ENCODE measurements at places on chromosomes 13 and 19.

GRCh38 chr19:6227156-6227935 lies 52.4 kb downstream of the MLLT1 start:
- no peak for DNase-seq

DNA sequence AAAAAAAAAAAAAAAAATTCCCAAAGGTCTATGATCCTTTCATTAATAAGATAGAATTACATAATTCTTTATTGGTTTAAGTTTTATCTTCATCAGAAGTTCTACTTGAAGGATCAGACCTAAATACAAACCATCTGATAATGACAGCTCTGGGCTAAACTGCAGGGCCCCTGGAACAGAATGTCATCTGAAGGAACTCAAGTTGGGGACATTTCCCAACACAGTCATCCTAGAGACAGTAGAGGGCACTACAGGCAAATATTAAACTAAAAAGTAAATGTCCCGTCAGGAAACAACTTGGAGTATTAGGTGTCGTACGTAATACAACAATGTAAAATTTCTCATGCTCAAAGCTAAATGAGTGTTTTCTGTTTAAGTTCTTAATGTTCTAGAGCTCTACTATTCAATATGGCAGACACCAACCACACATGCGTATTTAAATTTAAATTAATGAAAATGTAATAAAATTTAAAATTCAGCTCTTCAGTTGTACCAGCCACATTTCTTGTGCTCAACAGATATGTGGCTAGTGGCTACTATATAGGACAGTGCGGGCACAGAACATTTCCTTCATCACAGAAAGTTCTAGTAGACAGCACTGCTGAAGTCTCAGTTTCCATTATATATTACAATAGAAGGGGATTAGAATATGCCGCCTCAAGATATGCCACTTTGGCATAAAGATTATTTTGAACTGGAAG lies 21.8 kb upstream of the NAXD start:
- no peak for DNase-seq

DNA sequence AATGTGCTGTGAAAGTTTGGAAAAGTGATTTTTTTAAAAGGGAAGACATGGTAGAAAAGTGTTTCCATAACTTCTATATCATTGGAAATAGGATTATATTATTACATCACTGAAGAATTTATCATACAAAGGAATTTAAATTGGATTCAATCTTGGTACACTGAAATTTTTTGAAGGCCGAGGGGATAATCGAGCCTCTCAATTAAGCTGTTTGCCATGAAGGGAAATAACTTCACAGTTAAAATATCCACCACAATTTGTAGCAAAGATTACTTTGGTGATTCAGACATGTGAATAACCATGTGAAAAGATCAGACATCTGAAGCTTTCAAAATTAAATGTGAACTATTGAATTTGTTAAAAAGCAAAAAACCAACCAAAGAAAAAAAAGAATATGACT lies 215.3 kb downstream of the KLF5 start:
- no peak for DNase-seq

GRCh38 chr19:6070720-6071485 lies 39.4 kb downstream of the RFX2 start:
- no peak for DNase-seq

GRCh38 chr19:54029930-54030490 lies 33.7 kb downstream of the VSTM1 start:
- DNase-seq = peak; percentile 76

DNA sequence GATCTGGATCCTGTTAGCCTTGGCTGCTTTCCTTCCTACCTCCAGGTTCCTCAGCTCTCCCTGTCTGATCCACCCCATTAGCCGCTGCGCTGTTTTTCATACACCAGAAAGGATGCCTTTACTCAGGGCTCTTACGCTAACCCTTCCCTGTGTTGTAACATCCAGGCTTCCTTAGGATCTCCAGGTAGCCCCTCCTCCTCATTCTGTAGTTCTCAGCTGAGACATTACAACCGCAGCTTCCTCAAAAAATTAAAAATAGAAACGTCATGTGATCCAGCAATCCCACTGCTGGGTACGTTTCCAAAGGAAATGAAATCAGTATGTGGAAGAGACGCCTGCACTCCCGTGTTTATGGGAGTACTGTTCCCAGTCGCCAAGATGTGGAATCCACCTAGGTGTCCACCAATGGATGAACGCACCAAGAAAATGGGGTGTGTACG lies 18.4 kb upstream of the MYADM start:
- no peak for DNase-seq

DNA sequence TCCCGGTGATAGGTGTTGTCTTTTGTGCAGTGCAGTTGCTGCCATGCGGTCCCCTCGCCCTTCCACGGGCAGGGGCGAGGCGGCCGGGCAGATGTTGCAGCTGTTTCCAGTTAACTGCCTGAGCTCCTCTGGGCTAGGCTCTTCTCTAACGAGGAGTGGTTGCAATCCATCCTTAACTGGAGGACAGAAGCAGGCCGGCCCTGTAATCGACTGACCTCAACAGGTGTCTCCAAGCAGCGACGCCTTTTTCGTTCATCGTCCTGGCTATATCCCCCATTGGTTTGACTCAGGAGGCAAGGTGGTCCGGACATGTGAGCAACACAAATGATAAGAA lies 1.9 kb upstream of the TSC22D1 start:
- DNase-seq = no peak

GRCh38 chr19:48813123-48813913 lies 2.5 kb upstream of the BCAT2 start:
- DNase-seq = no peak

DNA sequence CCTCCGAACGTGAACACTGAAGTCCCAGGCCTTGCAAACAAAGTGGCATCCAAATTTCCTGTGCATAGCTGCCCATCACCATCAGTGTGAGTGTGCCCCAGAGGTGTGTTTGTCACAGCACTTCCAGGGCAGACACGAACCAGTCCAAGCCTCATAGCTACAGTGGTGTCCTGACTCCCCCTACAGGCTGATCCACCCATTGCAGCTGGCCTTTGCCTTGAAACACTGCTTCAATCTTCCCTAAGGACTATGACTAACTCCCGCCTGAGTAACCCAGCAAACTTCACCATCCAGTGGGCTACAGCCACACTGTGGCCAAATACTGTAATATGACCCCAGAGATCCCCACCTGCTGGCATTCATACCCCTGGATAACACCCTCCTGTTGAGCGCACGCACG lies 3.9 kb downstream of the ZNF266 start:
- DNase-seq = peak; percentile 36

DNA sequence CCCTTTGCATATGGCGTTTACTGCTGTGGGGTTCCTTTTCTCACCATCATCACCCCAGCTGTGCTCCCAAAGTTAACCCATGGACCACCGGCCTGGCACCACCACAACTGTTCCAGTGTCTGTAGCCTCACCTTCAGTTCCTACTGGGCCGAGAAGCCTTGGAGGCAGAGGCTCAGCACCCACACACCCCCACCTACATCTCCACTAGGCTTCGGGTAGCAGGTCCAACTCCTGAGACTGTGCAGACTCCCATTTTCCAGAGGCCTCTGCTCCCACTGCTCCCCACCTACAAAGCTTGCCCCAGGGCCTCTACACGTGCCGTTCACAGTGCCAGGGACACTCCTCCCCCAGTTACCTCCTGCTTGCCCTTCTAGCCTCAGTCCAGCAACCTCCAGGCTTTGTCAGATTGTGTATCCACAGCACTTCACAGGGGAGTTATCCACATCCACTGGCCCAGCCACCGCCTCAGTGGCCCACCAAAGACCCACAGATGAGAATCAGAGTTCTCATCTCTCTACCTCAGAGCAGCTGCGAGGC lies 14.1 kb downstream of the SLC27A5 start:
- DNase-seq = no peak

DNA sequence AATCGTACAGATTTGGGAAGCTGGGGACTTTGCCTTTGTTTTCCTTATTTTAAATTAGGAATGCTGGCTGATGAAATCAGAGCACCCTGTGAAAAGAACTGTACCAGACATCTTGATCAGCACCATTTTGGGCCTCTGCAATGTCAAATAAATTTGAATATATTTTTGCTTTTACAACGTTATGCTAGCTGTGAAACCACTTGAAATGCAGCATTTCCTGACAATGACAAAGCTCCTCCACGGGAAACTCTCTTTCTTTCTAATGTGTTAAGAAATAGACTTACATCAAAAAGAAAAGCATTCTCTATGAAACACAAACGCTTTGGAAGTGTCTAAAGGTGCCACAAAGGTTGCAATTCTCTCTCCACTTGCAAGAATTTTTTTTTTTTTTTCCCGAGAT lies 47.1 kb upstream of the MAP3K10 start:
- DNase-seq = no peak

GRCh38 chr13:99246100-99246499 lies 12.1 kb downstream of the GPR18 start:
- no peak for DNase-seq

DNA sequence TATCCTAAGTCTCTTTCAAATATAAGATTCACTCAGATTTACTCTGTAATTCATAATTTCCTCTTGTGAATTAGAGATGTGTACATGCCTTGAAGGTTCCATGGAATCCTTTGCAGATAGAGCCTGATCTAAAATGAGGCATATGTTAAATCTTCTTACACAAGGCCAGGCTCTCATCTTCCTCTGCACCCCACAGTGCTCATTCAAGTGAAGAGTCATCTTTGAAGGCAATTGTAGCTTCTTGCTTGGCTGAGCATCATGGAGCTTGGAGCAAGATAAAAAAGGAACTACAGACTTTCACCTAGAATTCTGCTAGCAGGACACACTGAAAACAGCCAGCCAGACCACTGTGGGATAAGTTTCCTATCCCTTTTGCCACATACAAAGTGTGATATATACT lies 566.4 kb downstream of the PCDH9 start:
- no peak for DNase-seq

- DNase-seq = no peak
These were observed 394.3 kb downstream of the PCDH17 start for GRCh38 chr13:58025821-58026220.

- DNase-seq = no peak
These were observed 7.7 kb upstream of the NANOS3 start for GRCh38 chr19:13869281-13869680.

- no peak for DNase-seq
These were observed 43.2 kb upstream of the RANBP3 start for GRCh38 chr19:6020972-6021805.

DNA sequence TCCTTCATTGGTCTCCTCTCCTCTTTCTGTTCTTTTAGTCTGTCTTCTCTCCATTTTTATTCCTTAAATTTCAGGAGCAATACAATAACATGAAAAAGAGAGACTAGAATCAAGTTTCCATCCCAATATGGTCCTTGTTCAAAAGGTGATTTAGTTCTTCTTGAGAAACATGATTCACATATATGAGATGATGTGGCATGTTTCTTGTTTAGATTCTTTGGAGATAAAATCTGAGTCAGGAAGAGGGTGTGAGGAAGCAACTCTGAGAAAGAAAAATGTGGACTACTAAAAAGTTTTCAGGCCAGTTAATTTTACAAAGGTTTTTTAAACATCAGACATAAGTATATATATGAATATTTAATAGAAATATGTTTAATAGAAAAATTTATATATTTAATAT lies 231.4 kb downstream of the OXGR1 start:
- no peak for DNase-seq

GRCh38 chr19:35140962-35141836 lies 1.9 kb upstream of the FXYD7 start:
- DNase-seq = peak; percentile 98

GRCh38 chr13:44331912-44332851 lies 41.4 kb upstream of the SERP2 start:
- DNase-seq = no peak

DNA sequence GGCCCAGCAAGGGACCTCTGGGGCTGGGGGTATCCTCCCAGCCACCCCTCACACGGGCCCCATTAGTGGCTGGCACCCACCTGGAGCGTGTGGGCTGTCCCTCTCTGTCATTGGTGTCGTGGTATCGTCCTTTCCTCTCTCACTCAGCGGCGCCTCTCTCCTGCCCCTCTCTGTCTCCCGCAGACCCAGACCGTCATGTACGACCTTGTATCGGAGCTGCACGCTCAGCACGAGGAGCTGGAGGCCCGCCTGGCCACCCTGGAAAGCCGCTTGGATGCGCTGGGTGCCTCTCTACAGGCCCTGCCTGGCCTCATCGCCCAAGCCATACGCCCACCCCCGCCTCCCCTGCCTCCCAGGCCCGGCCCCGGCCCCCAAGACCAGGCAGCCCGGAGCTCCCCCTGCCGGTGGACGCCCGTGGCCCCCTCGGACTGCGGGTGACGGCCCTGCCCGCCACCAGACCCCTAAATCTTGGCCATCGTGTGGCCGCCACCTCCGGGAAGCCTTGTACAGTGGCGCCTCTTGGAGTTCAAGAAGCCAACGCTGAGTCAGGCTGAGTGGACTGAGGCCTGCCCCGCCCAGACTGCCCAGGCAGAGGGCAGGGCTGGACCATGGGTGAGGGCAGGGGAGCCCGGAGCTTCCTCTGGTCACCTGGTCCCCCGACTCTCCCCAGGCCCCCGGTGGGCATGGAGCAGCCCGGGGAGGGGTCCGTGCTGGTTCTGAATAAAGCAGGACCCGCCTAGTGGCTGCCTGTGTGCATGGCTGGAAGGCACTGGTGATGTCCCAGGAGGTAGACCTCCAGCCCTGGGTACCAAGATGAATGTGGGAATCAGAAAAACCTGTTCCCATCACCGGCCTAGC lies 9.8 kb upstream of the ARRDC2 start:
- DNase-seq = peak; percentile 53

DNA sequence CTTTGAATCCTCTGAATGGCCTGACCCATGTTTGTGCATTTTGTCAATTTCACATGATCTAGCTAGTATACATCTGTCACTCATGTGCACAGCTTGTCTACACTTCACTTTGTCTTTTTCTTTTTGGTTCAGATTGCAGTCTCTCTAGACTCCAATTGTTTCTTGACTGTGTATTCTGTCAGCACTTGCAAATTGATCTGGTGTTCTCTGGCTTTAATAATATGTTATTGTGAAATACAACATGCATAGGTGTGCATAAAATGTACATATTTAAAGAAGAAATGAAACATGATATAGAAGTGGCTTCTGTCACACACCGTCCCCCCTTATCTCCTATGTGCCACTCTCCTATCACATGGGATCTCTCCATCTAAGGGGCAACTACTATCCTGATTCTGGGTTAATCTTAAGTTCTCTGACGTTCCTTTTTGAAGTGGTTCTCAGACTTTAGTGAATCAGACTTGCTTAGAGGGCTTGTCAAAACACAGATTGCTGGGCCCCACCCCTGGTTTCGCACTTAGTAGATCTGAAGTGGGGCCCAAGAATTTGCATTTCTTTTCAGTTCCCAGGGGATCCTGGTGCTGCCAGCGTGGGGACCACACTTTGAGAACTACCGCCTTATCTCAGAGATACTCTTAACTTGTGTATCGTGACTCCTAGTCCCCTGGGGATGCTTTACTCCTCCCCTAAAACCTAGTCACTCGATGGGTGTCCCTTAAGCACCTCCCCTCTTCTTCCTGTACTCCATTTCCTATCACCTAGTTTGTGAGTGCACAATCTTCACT lies 5.8 kb downstream of the KRTDAP start:
- DNase-seq = no peak

- no peak for DNase-seq
These were observed 27.4 kb upstream of the SPACA7 start for GRCh38 chr13:112348642-112349345.

- DNase-seq = no peak
These were observed 210.3 kb upstream of the PCDH9 start for GRCh38 chr13:67440236-67440975.

GRCh38 chr19:16659464-16659831 lies 496 bp downstream of the SMIM7 start:
- DNase-seq = no peak
